ENCODE measurements at places on chromosomes 5 and 9.
A peak's percentile ranks its signal among the peaks of the same experiment; 100 is the strongest.

DNA sequence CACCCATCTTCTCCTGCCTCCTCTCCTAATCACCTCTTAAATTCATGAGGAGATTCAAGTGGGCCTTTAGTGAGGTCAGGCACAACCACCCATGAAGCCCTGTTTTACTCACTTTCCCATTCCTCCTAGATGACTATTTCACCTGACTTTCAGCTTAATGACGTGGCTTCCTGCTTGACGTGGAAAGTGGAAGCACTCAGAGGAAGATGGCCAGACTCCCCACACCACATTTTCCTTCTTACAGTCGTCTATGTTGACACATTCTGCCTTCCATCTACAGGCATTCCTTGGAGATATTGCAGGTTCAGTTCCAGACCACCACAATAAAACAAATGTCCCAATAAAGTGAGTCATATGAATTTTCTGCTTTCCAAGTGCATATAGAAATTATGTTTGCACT, 146.4 kb upstream of the TAS2R1 start:
- peak; percentile 83 for DNase-seq

GRCh38 chr5:116044073-116044472, 11.8 kb downstream of the ARL14EPL start:
- DNase-seq, result no peak

GRCh38 chr9:132627106-132627505, 42.7 kb downstream of the DDX31 start:
- no peak for DNase-seq

DNA sequence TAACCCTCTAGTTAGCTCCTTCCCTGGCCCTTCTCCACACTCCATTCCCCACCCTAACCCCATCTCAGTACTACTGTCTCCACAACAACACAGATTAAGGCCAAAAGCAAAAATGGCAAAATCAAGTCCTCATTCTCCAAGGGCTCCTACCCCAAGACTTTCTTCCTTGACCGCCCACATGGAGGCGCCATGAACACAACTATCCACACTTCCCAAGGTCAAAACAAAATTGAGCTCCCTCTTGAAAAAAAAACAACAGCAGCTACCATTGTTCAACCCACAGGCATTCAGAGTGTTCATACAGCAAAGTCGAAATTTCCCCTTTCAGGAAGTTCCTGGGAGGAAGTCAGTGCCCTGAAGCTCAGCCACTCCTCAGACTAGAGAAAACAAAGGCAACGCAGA, 54.4 kb downstream of the GNAQ start:
- DNase-seq, result peak; percentile 74

- DNase-seq, result no peak
Observed at GRCh38 chr5:136382791-136383190, 17.4 kb upstream of the TRPC7 start.

DNA sequence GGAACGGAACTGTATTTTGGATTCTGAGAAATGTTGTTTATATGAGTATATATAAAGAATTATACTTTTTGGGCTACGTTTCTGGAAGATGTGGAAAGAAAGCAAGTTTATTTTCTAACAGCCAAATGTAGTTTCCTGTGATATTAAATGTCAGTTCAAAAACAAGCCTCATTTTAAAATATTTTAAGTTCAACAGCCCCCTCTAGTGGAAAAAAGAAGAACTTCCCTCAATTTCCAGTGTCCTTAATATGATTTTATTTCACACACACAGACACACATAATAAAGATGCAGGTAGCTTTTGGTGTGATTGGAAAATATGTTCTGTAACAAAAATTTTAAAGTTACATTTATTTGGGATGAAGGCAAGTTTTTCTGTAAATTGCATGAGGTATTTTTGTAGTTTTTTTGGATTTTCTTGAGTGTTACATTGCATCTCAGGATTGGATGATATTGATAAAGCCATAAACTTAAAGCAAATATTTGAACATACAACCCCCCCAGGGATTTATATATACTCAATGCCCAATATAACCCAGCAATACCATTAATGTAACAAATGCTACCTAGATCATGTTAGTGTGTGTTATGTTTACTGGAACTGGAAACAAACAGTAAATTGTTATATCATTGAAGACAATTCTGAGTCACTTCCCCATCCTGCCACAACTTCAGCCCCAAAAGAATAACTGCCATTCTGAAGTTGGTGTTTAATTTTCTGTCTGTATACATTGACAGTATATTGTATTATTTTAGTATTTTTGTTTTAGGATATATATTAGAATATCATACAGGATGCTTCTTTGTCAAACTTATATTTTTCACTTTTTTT, 54.0 kb downstream of the CCDC171 start:
- peak; percentile 43 for DNase-seq

DNA sequence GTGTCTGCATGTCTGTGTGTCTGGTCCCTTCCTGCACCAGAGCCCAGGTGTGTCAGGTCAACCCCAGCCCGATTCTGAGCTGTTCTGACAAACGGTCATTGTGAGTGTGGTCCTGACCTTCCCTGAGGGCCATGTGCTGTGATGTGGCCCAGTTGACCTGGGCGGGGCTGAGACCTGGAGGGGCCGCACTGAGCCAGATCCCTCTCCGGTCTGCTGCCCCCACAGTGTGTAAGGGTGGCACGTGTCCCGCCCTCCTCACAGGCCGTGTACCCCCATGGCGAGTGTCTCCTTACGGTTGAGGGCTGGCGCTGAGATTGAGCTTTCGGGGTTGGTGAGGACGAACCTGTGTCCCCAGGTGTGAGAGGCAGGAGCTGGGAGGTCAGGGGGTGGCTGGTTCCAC, 136.5 kb downstream of the MRPL36 start:
- no peak for DNase-seq

GRCh38 chr5:175216991-175217390, 227.0 kb downstream of the DRD1 start:
- DNase-seq, result peak; percentile 61

- DNase-seq, result peak; percentile 52
Observed at GRCh38 chr9:100455470-100455869, 17.5 kb upstream of the TMEFF1 start.

DNA sequence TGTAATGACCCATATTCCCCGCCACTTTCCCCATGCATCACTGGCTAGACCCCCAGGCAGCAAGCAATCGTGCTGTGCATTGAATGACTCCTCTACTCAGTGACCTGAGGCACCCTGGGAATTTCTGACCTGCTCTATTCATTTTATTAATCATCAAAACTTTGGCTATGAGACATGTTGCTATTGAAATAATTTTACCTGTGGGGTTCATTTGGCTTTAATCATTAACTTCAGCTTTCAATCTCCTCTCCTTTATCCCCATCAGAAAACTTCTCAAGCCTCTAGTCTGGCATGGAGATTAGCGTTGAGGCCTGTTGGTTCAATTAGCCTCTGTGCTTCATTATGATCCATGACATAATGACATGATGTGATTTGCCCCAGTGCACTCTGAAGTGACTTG, 429.0 kb downstream of the ZNF608 start:
- DNase-seq, result no peak

GRCh38 chr9:37968228-37968701, 64.3 kb upstream of the SLC25A51 start:
- peak; percentile 69 for DNase-seq

DNA sequence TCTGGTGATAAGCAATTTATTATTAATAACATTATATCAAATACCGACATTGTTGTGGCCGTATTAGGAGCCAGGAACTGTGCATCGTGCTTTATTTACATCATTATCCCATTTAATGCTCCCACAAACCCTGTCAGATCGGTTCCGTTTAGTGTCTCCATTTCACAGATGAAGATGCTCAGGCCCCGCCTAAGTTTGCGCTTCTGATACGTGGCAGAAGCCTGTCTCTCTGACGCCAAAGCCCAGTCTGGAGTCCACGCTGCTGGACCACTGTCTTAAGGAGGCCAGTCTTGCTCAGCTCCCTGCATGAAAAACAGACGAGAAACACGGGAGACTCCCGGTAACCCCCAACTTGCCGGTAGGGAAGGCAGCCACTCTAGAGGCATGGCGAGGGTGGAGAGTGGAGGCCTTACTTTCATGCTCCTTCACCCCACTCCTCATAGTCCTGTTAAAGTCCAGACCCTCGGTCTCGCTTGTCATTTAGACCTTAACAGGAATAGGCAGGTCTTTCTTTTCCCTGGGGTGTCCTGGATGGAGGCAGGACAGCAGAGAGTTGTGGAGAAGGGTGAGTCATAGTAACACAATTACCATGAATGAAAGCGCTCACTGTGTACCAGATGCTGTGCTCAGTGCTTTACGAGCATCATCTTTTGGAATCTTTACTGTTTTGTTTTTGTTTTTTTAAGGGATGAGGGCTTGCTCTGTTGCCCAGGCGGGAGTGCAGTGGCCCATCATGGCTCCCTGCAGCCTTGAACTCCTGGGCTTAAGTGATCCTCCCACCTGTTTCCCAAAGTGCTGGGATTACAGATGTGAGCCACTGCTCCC, 872 bp downstream of the TXNDC15 start:
- DNase-seq, result peak; percentile 87

DNA sequence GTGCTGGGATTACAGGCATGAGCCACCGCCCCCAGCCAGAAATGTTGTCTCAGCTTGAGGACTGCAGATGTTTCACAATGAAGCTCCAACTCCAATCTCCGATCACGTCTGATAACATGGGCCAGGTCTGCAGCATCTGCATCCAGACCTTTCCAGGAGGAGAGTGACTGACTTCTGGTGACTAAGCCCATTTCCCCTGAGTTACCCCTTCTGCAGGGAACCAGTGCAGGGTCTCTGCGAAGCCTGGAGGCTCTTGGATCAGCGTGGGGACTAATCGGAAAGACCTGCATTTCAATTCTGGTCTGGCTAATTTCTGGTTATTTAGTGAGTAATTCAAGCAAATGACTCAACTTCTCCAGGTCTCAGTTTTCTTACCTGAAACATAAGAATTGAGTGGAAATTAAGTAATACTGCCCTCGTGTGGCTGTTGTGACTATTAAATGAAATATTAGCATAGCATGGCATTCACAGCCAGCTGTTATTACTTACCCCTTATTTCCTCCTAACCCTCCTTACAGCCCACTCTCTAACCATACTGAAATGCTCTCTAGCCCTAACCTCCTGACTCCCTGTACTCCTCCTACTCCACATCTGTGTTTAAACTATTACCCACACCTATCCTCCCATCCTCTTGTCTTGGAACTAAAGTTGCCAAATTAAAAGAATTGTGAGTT, 2.2 kb upstream of the GNPDA1 start:
- DNase-seq, result peak; percentile 57

GRCh38 chr5:58703925-58704555, 121.2 kb downstream of the RAB3C start:
- no peak for DNase-seq

- no peak for DNase-seq
Observed at GRCh38 chr5:57768745-57769144, 286.1 kb upstream of the ACTBL2 start.

GRCh38 chr5:945691-946551, 53.2 kb downstream of the TRIP13 start:
- DNase-seq, result no peak

GRCh38 chr5:72474046-72474500, 33.1 kb downstream of the ZNF366 start:
- DNase-seq, result no peak

- no peak for DNase-seq
Observed at GRCh38 chr9:132395560-132395959, 11.1 kb downstream of the TTF1 start.
